ENCODE measurements at places on chromosomes 11 and 22. TPM values are rescaled to one million over a fixed set of nuclear protein-coding genes. Genes with fewer than 3 reads are reported as not detected.

The TXNRD2 gene
- total RNA-seq = 16.9 TPM

The MAPK8IP2 gene
- total RNA-seq = 6.1 TPM

The GNG3 gene
- total RNA-seq = not detected

The NNMT gene
- total RNA-seq = 362 TPM

The DEFB131B gene
- total RNA-seq = not detected

The SMIM35 gene
- not detected for total RNA-seq

The SPA17 gene
- total RNA-seq = 9.0 TPM

The NOX4 gene
- total RNA-seq = 35.9 TPM

The OR10A2 gene
- total RNA-seq = not detected

The TRIM34 gene
- 8.3 TPM for total RNA-seq

The SEC14L6 gene
- total RNA-seq = 4.8 TPM

The SCARF2 gene
- total RNA-seq = 22.9 TPM

The TREH gene
- total RNA-seq = not detected

The PRG3 gene
- not detected for total RNA-seq

The PRAME gene
- total RNA-seq = 0.41 TPM

The NXPE4 gene
- 0.29 TPM for total RNA-seq

The SLC29A2 gene
- total RNA-seq = 3.5 TPM

The OR2D2 gene
- 0.28 TPM for total RNA-seq

The JHY gene
- total RNA-seq = 9.0 TPM

The CHRM1 gene
- total RNA-seq = not detected

The OR51I1 gene
- total RNA-seq = 5.0 TPM

The HTR3A gene
- total RNA-seq = 0.14 TPM

The ENTHD1 gene
- 0.14 TPM for total RNA-seq

The BIRC3 gene
- 1.5 TPM for total RNA-seq

Measured in uterus (tissue), 4 donors.